Uterus (tissue), 4 donors: ENCODE measurements at places on chromosomes 12 and 14. TPM values are rescaled to one million over a fixed set of nuclear protein-coding genes. Genes with fewer than 3 reads are reported as not detected.

The SLC6A13 gene
- total RNA-seq: not detected

The SLC7A8 gene
- total RNA-seq: 152 TPM

The PLEKHD1 gene
- 0.76 TPM for total RNA-seq

DNA sequence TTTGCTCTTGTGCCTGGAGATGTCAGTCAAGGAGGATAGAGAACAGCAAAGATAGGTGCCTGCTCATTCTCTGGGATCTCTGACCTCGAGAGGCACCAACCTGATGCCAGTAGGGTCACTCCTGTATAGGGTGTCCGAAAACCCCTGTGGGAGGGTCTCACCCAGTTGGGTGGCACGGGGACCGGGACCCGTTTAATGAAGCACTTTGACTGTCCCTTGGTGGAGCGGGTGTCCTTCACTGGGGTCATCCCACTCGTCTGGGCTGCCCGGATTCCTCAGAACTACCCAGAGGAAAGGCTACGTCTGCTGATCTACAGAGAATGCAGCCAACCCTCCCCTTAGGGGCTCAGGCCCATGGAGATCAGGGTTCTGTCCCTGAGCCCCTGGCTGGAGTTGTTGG is 157.6 kb downstream of the CAPZA3 start:
- no peak overlapping the region for H3K4me3 ChIP-seq
- H3K4me1 ChIP-seq: no peaks in the 10 kb centered on the region
- H3K27ac ChIP-seq: no peak overlapping the region

The HOXC5 gene
- 10.2 TPM for total RNA-seq

The TMEM253 gene
- total RNA-seq: not detected

DNA sequence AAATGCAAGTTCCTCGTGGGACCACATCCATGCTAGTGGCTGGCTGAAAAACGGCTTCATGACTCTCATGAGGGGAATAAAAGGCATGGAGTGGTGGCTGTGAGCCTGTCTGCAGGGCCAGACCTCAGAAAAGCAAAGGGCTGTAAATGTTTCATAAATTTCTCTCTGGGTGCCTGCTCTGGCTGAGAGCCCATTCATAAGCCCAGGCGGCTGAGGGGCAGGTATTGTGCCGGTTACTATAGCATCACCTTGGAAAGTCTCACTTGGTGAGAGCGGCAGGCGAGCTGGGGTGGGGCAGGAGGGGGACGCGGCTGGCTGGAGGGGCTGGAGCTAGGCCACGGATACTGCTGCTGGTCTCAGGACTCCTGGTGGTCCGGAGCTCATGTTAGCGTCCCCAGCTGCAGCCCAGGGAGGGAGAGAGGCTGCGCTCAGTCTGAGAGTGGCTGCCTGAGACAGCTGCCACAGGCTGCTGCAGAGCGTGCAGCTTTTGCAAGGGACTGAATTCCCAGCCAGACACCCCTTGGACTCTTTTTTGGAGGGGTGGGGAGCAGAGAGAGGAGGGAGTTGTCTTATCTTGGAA is at the start of gene SLC17A8:
Gene SLC17A8 (plus strand): TSS at position 431 of the 580 bp plus-strand sequence. CDS start 318 bp downstream, outside the sequence.
- no peak within 1 kb of the TSS for H3K4me3 ChIP-seq
- H3K27me3 ChIP-seq: no peaks in the 10 kb centered on the region
- H3K4me1 ChIP-seq: no peaks in the 10 kb centered on the region
- no peak within 1 kb of the TSS for H3K27ac ChIP-seq

GRCh38 chr12:3718100-3718499 is 34.8 kb downstream of the CRACR2A start:
- no peak for DNase-seq
- H3K4me1 ChIP-seq: no peaks in the 10 kb centered on the region
- H3K4me3 ChIP-seq: no peak overlapping the region
- no peaks in the 10 kb centered on the region for H3K36me3 ChIP-seq
- H3K27me3 ChIP-seq: no peaks in the 10 kb centered on the region

GRCh38 chr12:2168808-2169207 is 116.0 kb downstream of the CACNA1C start:
- DNase-seq: no peak
- no peak overlapping the region for H3K27ac ChIP-seq
- no peaks in the 10 kb centered on the region for H3K4me1 ChIP-seq
- no peaks in the 10 kb centered on the region for H3K36me3 ChIP-seq

GRCh38 chr12:22529281-22530060 is 14.9 kb downstream of the C2CD5 start:
- no peak overlapping the region for H3K27ac ChIP-seq
- no peaks in the 10 kb centered on the region for H3K4me1 ChIP-seq
- DNase-seq: no peak

The SLC17A8 gene
- total RNA-seq: not detected

- no peaks in the 10 kb centered on the region for H3K36me3 ChIP-seq
- no peak overlapping the region for H3K27ac ChIP-seq
- H3K4me1 ChIP-seq: no peaks in the 10 kb centered on the region
- no peak for DNase-seq
Measured at GRCh38 chr12:115930336-115930735, 347.2 kb downstream of the MED13L start.

- DNase-seq: no peak
- no peaks in the 10 kb centered on the region for H3K4me1 ChIP-seq
- H3K4me3 ChIP-seq: no peak overlapping the region
- no peaks in the 10 kb centered on the region for H3K36me3 ChIP-seq
Measured at GRCh38 chr12:12533238-12533829, 29.3 kb downstream of the DUSP16 start.

DNA sequence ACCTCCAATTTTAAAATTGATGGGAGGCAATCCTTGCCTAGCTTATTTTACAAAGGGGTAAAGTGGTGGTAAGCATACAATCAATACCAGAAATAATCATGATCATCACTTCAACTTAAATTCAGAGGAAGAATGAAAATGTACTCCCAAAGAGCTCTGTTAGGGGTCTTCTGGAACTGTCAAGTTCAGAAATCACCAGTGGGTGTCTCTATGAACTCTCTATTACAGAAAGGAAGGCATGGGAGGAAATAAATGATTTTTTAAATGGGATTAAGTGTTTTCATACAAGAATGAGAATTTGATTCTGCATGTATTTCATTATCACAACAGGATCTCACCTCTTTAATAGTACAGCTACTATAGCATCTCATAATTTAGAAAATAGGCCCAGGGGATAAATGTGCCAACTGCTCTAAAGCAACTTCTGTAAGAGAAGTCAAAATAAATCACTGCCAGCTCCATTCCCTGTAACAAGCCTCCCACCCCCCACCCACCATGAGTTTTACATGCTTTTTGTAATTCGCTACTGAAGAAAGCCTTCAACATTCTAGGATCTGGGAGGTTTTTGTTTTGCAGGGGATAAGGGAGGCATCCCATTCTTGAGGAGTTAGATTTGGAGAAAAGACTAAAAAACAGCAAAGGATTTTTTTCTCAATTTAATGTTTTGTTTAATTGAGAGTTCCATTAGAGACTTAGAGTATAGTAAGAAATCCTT is 9.7 kb downstream of the DCP1B start:
- no peak overlapping the region for H3K4me3 ChIP-seq
- no peaks in the 10 kb centered on the region for H3K4me1 ChIP-seq

The ENDOU gene
- total RNA-seq: 0.28 TPM

- H3K27ac ChIP-seq: no peak overlapping the region
- H3K27me3 ChIP-seq: no peaks in the 10 kb centered on the region
- H3K4me3 ChIP-seq: no peak overlapping the region
- DNase-seq: no peak
- no peaks in the 10 kb centered on the region for H3K4me1 ChIP-seq
Measured at GRCh38 chr12:8831116-8831515, 8.7 kb downstream of the A2ML1 start.

The LRRIQ1 gene
- total RNA-seq: 13.1 TPM

The HELB gene
- 0.77 TPM for total RNA-seq

The ADAM20 gene
- total RNA-seq: not detected

The IL26 gene
- not detected for total RNA-seq

DNA sequence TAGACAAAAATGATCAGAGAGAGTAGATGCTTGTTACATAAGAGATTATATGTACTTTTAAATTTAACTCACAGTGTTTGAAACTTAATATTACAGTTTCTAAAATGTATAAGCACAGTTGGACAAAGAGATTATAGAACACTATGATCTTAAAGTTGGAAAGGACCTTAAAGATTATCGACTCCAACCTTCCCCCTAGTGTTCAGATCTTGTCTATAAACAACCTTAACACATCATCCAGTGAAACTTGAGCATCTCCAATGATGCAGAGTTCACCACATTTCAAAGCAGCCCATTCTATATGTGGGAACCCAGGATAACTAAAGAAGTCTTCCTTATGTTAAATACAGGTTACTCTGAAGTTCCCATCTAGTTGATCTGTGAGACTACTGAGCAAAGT is 480.8 kb downstream of the RMST start:
- no peaks in the 10 kb centered on the region for H3K36me3 ChIP-seq
- H3K27me3 ChIP-seq: no peaks in the 10 kb centered on the region
- no peak for DNase-seq
- H3K4me3 ChIP-seq: no peak overlapping the region
- H3K4me1 ChIP-seq: no peaks in the 10 kb centered on the region

DNA sequence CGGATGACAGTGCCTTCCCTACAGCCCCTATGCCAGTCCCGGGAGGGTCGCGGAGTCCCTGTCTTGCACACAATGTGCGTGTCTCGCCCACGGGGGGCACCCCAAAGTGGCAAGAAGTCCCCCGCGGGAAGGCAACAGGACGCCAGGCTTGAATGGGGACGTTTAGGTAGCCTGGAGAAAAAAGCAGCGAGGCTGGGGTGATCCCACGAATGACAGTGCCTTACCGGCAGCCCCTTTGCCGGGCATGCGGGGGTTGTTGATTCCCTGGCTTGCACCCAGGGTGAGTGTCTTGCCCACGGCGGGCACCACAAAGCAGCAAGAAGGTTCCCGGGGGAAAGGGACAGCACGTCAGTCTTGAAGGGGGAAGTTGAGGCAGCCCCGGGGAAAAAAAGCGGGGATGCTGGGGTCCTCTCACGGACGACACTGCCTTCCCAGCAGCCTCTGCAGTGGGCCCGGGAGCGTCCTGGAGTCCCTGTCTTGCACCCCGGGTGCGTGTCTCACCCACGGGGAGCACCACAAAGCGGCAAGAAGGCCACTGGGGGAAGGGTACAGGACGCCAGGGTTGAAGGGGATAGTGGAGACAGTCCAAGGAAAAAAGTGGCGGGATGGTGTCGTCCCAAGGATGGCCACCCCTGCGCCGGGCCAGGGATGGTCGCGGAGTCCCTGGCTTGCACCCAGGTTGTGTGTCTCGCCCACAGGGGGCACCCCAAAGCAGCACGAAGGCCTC is 156.8 kb upstream of the ALG10B start:
- H3K36me3 ChIP-seq: no peaks in the 10 kb centered on the region
- no peak overlapping the region for H3K27ac ChIP-seq
- H3K27me3 ChIP-seq: no peaks in the 10 kb centered on the region
- DNase-seq: no peak
- H3K4me1 ChIP-seq: no peaks in the 10 kb centered on the region
- no peak overlapping the region for H3K4me3 ChIP-seq

GRCh38 chr12:67939611-67940010 is 49.6 kb upstream of the IFNG-AS1 start:
- peaks cover 3% of the 10 kb centered on the region for H3K4me1 ChIP-seq
- H3K27ac ChIP-seq: no peak overlapping the region
- no peaks in the 10 kb centered on the region for H3K27me3 ChIP-seq
- no peak for DNase-seq
- no peaks in the 10 kb centered on the region for H3K36me3 ChIP-seq
- no peak overlapping the region for H3K4me3 ChIP-seq

DNA sequence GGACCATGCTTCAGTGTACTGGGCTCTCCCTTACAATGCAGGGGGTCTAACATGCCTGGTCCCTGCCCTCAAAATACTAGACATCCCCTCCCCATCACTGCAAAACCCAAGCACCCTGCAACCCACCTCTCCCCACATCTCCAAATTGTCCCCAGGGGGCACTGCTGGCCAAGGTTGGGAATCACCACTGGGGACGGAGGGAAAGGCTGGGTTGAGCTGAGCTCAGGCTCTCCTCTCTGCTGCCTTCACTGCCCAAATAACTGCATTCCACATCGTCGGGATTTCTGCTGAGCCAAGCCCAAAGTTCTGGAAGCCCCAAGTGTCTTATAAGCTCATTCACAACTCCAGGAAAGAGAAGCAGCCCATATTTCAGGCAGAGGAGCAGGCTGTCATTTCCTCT is 69.6 kb downstream of the NT5DC3 start:
- DNase-seq: peak; percentile 56
- H3K4me3 ChIP-seq: no peak overlapping the region
- no peaks in the 10 kb centered on the region for H3K27me3 ChIP-seq
- peak overlapping the region; percentile 4 for H3K27ac ChIP-seq

DNA sequence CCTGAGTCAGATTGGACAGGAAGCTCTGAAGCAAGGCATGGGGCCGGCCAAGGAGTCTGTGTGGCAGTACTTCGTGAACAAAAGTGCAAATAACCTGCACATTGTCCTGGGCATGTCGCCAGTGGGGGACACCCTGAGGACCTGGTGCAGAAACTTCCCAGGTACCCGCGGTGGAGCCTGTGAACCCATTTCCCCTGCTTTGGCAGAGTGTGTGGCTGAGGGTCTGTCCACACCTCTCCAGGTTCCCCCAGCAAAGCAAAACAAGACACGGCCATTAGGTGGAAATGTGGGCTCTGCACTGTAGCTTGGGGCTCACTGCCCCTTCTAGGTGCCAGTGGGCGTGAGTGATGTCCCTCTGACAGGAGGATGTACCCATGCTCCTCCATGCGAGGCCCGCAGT is 79.4 kb downstream of the CCDC92 start:
- H3K36me3 ChIP-seq: no peaks in the 10 kb centered on the region
- no peaks in the 10 kb centered on the region for H3K27me3 ChIP-seq
- no peak overlapping the region for H3K27ac ChIP-seq
- H3K4me3 ChIP-seq: no peak overlapping the region

The TDRD9 gene
- total RNA-seq: 1.8 TPM

GRCh38 chr12:124898923-124899294 is 15.5 kb downstream of the UBC start:
- H3K27ac ChIP-seq: no peak overlapping the region
- DNase-seq: no peak
- H3K36me3 ChIP-seq: no peaks in the 10 kb centered on the region

GRCh38 chr14:87901236-87901635 is 91.7 kb downstream of the GALC start:
- H3K27ac ChIP-seq: no peak overlapping the region
- DNase-seq: no peak
- no peaks in the 10 kb centered on the region for H3K36me3 ChIP-seq

- no peaks in the 10 kb centered on the region for H3K36me3 ChIP-seq
- H3K4me1 ChIP-seq: no peaks in the 10 kb centered on the region
- H3K4me3 ChIP-seq: no peak overlapping the region
- H3K27me3 ChIP-seq: no peaks in the 10 kb centered on the region
- no peak overlapping the region for H3K27ac ChIP-seq
- DNase-seq: no peak
Measured at GRCh38 chr14:64232095-64232838, 61.9 kb downstream of the ESR2 start.

GRCh38 chr14:93967637-93968250 is 8.6 kb downstream of the ASB2 start:
- H3K36me3 ChIP-seq: no peaks in the 10 kb centered on the region
- no peak for DNase-seq
- H3K4me3 ChIP-seq: no peak overlapping the region
- H3K4me1 ChIP-seq: no peaks in the 10 kb centered on the region
- no peak overlapping the region for H3K27ac ChIP-seq

DNA sequence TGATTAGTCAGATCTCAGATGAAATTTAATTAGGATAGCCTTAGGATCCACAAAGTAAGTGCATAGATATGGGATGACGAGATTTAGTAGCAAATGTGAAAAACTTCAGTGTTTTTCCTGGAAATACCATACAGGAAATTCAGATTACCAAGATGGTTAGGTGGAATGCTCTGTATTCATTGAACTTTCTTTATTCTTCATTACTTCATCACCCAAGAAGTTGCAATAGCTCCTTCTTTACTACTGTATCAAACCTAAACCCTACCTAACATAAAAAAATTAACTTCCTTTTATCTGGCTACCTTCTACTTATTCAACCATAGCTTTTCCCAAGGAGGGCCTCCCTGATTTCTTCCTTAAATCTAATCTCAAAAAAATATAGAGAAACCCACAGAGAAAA is 100.4 kb downstream of the TTC6 start:
- DNase-seq: no peak
- no peaks in the 10 kb centered on the region for H3K4me1 ChIP-seq
- no peak overlapping the region for H3K27ac ChIP-seq
- no peaks in the 10 kb centered on the region for H3K27me3 ChIP-seq
- no peaks in the 10 kb centered on the region for H3K36me3 ChIP-seq
